Testis (tissue), 5 donors: ENCODE measurements at places on chromosomes 11 and 22.

- DNase-seq = peak; percentile 77
Measured at GRCh38 chr11:107018902-107019493, 722 bp upstream of the GUCY1A2 start.

GRCh38 chr11:76506833-76507232 is 62.0 kb downstream of the EMSY start:
- DNase-seq = no peak

DNA sequence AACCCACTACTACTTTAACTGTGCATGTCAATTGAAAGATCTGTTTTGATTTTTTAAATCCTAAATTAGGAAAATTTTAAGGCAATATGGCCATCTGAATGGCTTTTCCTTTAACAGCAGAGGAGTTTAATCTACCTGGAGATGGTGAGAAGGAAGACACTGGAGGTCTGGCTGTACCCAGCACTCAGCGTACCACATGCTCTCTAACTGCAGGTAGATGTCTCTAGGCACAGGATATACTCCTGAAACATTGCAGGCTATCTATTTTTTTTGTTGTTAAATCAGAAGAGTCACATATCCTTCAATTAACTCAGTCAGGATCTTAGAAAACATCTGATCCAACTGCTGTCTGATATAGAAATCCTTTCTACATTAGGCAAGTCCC is 17.3 kb upstream of the CASTOR1 start:
- DNase-seq = no peak

GRCh38 chr22:47064016-47064415 is 301.6 kb downstream of the TBC1D22A start:
- DNase-seq = no peak

DNA sequence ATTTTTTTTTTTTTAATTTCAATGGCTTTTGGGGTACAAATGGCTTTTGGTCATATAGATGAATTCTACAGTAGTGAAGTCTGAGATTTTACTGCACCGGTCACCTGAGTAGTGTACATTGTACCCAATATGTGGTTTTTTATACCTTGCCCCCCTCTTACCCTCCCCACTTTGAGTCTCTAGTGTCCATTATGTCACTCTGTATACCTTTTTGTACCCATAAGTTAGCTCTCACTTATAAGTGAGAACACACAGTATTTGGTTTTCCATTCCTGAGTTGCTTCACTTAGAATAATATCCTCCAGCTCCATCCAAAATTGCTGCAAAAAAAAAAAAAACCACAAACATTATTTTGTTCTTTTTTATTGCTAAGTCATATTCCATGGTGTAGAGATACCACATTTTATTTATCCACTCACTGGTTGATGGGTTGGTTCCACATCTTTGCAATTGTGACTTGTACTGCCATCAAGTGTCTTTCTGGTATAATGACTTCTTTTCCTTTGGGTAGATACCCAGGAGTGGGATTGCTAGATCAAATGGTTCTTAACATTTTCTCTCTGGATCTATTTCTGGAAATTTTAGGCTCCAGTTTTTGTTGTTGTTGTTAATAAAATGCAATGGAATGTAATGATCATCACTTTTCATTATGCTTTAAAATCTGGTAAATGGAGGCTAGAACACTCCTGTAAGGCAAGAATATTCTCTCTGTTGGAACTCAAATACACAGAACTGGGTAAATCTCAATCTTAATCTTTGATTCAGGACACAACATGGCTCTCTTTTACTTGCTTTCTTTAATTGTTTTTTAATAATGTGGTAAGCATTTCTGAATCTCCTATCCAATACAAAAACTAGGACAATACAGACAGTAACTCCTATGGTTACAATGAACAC is 10.3 kb downstream of the NEAT1 start:
- no peak for DNase-seq

DNA sequence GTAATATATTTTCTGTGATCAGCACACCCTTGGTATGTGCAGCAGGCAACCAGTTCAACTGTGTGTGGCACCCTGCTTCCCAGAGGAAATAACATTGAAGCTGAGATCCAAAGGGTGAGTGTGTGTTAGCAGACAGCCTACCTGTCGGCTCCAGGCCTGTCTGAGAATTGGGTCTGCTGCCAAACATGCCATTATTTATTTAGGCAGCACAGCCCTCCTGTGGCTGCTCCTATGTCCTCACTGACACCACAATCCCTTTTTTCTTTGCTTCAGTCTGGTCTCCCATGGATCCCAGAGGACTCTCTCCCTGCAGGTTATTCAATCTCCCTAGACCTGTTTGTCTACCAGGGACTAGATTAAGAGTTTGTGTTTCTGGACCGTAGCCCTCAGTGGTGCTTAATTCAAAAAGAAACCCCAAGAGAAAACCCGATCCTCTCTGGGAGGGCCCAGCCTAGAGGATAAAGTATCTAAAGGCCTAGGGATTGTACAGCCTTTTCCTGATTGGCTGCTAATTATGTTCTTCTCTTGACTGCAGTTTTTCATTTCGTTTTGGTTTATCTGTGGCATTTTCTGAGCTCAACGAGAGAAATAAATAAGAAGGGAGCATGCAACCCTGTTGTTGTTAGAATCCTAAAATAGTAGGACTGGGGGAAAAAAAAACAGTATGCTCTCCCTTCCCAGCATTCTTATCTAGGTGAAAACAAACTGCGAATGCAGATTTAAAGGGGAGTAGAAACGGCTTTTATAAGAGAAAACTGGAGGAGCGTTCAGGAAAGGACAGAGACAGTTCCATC is 24.1 kb downstream of the KCNE3 start:
- DNase-seq = no peak

GRCh38 chr11:118263695-118264568 is at the start of gene MPZL2:
TSS of gene MPZL2 (minus strand) at chr11:118264297. CDS start at chr11:118264153, 144 bp downstream.
- DNase-seq = peak; percentile 23

DNA sequence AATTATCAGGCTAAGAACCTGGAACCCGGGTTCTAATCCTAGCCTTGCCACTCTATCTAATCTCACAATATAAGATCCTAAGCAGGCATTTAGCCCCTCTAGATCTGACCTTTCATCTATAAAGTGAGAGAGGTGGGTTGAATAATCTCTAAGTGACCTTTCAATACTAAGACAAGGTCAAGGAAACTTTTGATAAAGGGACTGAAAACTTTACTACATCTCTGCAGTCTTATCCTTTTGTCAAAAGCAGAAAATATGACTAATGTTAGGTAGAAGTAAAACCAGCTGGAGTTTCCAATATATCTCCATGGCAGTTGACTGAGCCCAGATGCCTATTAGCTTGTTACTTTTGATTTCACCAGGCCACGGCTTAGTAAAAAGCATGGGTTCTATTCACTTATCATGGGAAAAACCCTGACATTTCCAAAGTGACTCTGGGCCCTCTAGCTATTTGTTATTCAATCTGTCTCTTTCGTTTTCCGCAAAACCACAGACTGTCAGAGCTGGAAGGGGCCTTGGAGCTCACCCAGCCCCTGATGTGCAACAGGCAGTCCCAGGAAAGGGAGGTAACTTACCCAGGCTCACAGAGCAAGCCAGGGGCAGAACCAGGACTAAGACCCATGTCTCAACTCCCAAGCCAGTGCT is 75.8 kb downstream of the RAB30 start:
- no peak for DNase-seq

- DNase-seq = no peak
Measured at GRCh38 chr11:7056828-7057513, 31.8 kb upstream of the RBMXL2 start.

DNA sequence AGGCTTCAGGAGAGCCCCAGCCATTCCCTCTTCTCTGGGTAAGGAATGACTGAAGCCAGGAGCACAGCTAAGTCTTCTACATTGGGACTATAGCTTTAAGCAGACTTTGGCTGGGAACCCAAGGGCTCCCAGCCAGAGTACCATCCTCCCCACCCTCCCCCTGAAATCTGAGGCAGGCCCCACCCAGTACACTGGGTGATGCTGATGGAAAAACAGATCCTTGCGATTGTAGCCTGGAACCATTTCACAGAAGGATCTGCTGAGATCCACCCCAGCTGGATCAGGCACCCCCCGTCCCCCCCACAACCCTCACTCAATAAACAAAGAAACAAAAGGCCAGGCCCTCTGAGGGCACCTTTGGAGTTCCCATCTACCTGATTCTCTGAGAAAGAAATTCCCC is 39.8 kb downstream of the IL18BP start:
- peak; percentile 80 for DNase-seq

GRCh38 chr11:44634401-44635281 is 69.2 kb downstream of the CD82 start:
- DNase-seq = peak; percentile 88

- DNase-seq = no peak
Measured at GRCh38 chr11:65057526-65057925, 827 bp downstream of the NAALADL1 start.

- DNase-seq = peak; percentile 90
Measured at GRCh38 chr11:12680246-12680939, 6.2 kb downstream of the TEAD1 start.

- no peak for DNase-seq
Measured at GRCh38 chr11:20137637-20138036, 22.6 kb downstream of the DBX1 start.

GRCh38 chr22:38031491-38031890 is 25.7 kb upstream of the PICK1 start:
- no peak for DNase-seq
